ENCODE measurements at places on chromosomes 4 and X.

DNA sequence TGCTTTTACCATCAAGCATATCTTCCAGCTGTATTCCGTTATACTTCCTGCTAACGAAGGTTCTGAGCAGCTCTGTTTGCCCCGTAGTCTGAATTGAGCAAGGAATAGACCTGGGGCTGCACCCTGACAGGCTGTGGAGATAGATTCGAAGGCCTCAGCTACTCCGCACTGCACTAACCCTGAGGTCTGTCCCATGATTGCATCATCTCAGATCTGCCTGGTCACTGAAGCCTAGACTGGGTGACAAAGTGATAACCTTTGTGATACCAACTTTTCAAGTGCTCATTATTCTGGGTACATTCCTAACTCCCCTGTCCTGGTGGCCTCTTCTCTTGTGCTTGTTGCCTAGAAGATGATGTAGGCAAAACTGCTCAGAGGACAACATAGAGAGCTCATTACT, 29.9 kb upstream of the PGRMC1 start:
- no peak for DNase-seq

DNA sequence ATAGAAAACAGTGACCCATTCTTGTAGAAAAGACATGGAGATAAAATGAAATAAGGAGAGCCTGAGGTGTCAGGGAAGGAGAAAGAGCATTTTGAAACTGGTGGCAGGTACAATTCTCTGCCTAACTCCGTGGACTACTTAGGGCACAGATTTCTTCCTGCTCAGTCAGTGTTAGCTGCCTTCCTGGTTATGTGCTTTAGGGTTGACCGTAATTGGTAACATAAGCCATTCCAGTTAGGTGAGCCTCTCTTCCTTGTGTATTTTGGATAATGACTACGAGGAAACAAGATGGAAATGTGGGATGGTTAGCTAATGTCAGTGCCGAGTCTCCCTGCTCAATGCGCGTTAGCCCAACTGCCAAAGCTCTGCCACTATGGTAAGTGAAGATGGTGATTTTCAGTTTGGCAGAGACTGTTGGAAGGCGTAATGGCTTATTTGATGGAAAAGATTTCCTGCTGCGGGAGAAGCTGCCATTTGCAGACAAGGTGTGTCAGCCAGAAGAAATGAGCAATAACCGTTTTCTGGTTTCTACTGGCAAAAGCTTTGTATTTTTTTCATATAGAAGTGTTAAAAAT, 174.1 kb downstream of the CBR4 start:
- DNase-seq, result no peak

- no peak for DNase-seq
Measured at GRCh38 chr4:26862381-26862915, 1.8 kb downstream of the STIM2 start.

DNA sequence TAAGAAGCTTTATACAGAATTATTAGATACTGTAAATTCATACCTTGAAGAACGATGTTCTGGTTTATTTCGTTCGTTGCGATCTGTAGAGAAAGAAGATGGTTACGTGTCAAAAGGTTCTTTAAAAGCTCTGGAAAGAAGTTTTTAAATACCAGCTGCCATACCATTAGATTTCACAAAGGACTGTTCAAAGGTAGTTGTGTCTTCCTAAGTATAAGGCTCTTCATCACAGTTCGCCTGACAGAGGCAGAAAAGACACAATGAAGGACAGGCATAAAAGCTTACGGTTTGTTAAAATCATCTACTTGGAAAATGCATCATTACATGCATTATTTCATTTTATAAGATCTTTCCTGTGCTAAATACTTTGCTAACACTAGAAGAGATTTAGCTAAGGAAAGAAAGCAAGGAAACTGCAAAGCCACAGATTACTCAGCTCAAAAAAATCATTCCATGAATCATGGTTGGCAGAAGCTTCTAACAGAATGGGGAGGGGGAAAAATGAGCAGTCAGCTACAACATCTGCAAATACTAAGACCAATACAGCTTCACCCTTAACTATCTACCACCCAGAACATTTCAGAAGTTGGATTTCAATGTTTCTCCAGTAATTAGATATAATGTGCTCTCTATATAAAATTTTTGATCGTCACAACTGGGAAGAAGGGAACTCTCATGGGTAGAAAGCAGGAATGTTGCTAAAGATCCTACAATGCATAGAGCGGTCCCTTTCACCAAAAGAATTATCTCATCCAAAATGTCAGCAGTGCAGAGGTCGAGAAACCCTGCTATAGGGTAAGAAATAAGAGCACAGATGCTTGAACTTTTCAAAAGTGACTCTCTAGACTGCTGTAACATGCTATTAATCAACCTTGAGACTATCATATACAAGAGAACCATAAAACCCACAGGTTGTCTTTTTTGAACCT, 50.7 kb upstream of the PRSS48 start:
- no peak for DNase-seq

DNA sequence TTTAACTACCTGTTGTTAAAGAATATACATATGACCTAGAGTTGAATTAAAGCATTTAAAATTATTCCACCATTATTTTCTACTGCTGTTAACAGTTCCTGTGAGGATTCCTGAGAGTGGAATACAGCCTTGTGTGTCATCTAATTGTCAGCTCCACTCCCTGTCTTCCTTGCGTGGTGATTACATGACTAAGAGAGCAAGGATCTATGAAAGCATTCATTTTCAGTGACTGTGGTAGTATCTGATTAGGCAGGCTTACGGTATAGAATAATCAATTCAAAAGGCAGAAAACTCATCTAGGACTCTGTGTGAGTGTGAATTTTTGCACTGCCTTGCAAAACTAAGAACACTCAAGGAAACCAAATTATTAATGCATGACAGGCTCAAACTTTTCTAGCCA, 577.8 kb downstream of the SH3BGRL start:
- DNase-seq, result no peak

DNA sequence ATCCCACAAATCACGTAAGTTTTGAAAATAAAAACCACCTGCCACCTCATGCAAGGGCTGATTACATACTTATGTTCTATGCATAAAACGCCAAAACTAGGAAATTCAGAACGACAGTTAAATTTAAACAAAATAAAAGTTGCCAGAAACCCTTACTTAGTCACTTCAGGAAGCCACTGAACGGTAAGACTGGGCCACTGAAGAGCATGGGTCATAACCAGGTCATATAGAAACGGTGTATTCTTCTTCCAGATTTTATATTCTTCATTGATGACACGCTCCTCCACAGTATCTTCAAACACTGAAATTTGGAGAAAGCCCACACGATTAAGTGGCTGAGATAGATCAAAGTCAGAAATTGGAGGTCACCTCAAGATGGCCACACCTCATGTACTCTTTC, 1.2 kb downstream of the RBBP7 start:
- no peak for DNase-seq

- DNase-seq, result peak; percentile 93
Measured at GRCh38 chr4:153249199-153250041, 45.2 kb downstream of the TRIM2 start.

- DNase-seq, result no peak
Measured at GRCh38 chr4:94636004-94636403, 121.8 kb upstream of the BMPR1B start.

DNA sequence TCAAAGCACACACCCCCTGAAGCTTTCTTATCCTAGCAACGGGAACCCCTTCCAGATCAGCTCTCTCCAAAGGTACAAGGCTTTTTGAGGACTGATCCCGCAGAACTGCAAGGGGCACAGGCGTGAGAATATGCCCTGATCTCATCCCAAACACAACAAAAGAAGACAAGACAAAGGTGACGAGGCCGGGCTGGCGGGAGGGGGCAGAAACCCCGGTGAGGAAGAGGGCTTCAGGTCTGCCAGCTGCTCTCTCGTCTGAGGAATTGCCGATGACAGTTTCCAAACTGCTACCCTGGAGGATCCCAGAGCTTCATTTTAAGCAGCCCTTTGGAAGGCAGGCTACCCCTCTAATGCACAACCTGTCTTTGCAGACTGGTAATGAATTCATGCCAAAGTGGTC, 3.4 kb downstream of the HCFC1 start:
- DNase-seq, result no peak

DNA sequence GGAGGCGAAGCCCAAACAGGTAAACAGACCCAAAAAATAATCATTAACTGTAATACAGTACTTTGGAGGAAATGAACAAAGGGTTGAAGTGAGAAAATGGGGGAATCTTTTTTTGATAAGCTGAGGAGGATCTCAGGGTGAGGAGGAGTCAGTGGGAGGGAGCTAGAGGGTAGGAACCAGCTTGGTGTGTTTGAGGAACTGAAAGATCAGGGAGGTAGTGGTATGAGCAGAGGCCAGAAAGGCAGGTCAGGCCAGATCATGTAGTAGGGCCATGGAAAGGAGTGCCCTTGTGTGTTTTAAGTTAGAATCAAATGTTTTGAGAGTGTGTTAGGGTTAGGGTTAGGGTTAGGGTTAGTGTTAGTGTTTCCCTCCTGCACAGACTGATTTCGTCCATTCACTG, 48.8 kb downstream of the PPP2R2C start:
- no peak for DNase-seq

GRCh38 chr4:71389149-71389827, 50.5 kb downstream of the SLC4A4 start:
- no peak for DNase-seq

Data from D721Med (cell line).